ENCODE measurements at places on chromosomes 6 and 20.

DNA sequence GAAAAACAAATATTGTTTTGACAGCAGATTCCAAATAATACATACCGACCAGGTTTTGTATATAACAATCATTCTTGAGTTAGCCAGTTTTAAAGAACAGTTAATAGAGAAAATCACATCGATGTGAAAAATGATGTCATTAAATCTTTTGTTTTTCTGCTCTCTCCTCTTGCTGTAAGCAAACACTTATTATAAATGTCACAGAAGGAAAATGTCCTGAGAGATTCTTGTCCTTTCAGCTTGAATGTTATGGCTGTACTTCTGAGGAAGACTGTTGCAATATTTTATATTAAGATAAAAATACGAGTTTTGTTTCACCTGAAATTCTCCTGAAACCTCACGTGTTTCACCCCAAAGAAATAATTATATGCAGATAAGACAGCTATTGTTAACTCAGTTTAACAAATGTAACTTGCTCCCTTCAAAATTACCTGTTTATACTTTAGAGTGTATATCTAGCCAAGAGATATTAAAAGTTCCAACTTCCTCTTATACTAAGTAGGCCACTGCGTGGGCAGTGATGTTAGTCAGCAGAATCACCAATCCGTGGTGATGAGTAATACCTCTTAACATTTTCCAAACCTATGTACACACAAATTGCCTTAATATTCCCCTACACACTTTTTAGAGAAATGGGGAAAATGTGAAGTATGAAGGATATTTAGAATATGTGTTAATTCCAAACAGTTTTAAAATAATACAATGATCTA lies 1111.4 kb upstream of the CITED2 start:
- peak; percentile 61 for DNase-seq

DNA sequence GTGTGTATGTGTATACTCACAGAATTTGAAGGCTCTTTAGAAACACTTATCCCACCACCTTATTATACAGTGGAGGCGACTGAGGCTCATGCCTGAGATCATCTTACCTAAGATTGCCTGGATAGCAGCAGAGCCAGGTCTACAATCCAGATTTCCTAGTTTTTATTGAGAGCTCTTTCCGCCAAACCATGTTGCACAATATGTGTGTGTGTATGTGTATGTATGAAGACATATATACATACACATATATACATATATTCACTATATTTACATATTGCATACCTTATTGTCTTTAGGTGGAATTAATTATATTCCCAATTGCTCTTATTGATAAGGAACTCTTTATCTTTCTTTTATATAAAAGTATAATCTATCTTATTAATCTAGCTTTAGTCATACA lies 130.6 kb downstream of the AFG1L start:
- DNase-seq = no peak

GRCh38 chr6:168741942-168742782 lies 301.2 kb downstream of the SMOC2 start:
- no peak for DNase-seq

DNA sequence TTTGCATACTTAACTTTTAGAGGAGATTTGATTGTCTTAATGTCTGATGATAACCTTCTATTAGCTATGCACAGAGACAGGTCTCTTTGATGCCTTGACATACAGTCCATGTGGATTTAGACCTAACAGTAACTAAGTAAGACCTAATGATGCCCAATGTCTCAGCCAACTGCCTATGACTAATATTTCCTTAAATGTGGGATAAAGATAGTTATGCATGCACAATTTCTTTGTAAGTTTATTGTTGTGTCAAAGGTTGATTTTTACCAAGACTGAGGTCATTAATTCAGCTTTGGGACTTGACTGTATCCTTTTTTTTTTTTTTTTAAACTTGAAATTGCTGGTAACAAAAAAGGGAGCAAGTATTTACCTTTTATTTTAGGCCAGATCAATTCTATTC lies 450.0 kb downstream of the HAO1 start:
- DNase-seq = no peak

GRCh38 chr20:47283411-47283810 lies 73.1 kb downstream of the ZMYND8 start:
- no peak for DNase-seq

- no peak for DNase-seq
These were observed 21.4 kb downstream of the RRBP1 start for GRCh38 chr20:17660667-17661066.

DNA sequence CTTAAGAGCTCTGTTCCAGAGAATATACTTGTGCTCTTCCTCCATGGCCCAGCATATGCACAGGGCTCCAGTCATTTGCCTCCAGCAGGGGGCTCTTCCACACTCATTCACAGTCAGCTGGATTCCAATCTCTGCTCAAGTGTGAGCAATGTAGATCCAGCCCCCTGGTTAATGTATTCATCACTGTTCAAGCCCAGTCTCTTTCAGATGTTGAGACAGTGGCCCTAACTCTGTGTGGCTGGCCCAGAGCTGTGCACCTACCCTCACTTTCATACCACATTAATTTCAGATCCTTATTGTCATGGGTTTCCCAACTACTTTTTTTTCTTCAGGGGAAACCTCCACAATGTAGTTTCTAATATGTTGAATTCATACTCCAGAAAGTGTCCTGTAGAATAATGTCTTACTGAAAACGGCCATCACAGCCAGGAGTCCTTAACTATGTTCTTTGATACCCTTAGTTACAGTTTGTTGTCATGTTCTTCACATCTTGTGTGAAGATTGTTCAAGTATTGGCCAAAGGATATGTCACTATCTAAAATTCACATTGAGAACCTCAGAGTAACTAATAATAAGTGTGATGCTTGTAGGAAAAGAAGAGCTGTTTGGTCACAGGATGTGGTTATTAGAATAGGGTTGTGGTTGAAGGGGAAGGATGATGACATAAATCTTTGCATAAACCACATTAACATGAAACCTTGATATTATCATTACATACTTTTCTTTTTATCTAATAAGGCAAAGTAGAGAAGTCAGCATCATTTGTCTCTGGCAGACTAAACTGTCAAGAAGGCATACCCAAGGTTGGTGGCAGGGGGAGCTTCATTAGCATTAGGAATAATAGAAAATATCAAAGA lies 14.4 kb upstream of the HLA-DQA1 start:
- peak; percentile 53 for DNase-seq

GRCh38 chr6:169561665-169562064 lies 140.2 kb downstream of the WDR27 start:
- DNase-seq = no peak

GRCh38 chr6:104411302-104411701 lies 448.4 kb downstream of the HACE1 start:
- DNase-seq = no peak

DNA sequence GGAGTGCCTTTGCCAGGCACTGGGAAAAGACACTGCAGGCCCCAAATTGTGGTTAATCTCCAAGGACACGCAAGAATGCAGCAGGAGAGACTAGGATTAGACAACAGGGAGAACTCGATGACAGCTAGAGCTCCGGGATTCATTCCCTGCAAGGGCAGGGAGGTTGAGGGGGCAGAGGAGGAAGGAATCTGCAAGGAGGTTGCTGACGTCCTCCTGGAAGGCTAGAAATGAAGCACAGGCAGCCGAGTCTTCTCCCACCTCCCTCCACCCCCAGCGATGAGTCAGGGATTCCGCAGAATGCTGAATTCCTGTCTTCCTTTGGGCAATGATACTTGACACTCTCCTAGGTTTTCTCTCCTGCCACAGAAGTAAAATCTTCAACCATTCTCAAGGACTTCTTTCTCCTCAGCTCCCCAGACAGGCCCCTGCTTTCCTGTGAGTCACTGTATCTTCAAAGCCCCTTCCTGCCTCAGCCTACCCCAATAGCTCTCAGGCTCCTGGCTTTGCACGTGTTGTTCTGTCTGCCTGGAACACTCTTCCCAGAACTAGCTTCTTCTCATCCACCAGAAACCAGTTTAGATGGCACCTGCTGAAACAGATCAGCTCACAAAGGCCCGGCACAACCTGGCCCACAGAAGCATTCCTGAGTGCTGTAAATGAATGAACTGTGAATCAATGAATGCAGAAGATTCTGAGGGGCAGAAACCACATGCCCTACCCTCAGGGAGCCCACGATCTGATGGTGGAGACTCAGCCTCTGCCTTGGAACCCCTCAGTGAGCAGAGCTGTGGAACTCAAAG lies 85.6 kb downstream of the MRPL14 start:
- DNase-seq = peak; percentile 56

GRCh38 chr20:9154464-9155024 lies 85.7 kb downstream of the PLCB4 start:
- DNase-seq = no peak

- DNase-seq = no peak
These were observed 48.0 kb upstream of the BHLHE23 start for GRCh38 chr20:63054681-63055240.

DNA sequence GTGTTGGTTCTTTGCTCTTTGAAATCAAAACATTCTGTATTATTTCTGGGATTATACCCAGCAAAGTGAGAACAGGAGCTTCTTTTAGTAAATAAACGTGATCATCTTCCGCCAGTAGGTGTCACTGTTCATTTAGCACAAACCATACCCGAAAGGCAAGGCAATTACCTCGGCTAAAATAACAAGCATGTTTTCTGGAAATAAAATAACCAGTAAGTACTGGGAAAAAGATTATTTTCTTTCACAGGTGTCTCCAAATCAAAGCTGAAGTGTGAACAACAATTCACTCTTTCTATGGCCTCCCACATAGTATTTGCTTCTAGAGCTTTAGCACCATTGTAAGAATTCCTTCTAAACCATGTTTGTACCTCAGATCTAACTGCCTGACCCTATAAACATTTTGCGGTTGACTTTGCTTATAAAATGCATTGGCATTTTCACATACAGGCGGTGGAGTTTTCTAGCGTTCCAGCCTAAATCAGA lies 144.6 kb upstream of the AGPAT4 start:
- peak; percentile 61 for DNase-seq

DNA sequence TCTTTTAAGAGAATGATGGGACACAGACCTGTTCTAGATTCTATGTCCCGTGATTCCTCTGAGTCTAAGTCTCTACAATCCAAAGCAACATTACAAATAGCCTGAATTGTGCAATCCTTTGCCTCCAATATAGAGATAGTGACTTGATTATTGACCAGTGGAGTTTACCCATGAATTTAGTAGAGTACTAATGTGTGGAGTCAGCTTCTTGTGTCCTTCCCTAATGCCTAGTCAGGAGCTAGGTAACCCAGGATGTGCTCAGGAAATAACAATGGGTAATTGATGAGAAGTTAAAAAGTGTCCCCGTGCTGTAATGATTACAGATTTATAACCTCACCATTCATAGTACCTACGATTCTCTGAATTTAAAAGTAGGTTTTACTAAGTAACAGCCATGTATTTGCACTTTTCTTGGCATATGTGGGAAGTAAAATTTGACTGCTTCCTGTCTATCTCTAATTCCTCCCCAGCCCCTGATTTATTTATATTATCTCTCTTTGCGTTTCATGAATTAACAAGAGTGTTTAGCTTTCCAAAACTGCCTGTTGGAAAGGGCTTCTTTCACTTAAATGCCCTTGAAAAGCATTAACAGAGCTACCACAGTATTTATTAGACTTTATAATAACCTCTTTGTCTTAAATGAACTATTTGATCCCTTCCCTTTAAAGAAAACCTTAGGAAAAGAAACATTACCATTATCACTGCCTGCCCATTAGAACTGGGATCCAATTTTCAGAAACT lies 30.5 kb downstream of the NEDD9 start:
- no peak for DNase-seq

GRCh38 chr6:25186919-25187318 lies 92.3 kb upstream of the CARMIL1 start:
- DNase-seq = no peak

- DNase-seq = no peak
These were observed 545.6 kb downstream of the PKHD1 start for GRCh38 chr6:51541847-51542246.

GRCh38 chr6:39029156-39030011 lies 19.2 kb upstream of the GLP1R start:
- peak; percentile 38 for DNase-seq

DNA sequence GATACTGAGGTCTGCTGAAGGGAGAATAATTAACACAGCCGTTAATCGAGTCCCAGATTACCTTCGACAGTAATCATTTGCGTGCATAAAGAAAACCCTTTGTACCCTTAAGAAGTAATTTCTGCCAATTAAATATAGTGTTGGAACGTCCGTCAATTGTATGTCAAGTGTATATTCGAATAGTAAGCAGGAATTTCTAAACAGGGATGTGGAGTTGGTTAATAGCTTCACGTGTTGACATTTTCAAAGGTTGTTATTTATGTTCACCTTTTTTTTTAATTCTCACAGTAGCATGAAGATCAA lies 798 bp upstream of the SNAP91 start:
- no peak for DNase-seq

DNA sequence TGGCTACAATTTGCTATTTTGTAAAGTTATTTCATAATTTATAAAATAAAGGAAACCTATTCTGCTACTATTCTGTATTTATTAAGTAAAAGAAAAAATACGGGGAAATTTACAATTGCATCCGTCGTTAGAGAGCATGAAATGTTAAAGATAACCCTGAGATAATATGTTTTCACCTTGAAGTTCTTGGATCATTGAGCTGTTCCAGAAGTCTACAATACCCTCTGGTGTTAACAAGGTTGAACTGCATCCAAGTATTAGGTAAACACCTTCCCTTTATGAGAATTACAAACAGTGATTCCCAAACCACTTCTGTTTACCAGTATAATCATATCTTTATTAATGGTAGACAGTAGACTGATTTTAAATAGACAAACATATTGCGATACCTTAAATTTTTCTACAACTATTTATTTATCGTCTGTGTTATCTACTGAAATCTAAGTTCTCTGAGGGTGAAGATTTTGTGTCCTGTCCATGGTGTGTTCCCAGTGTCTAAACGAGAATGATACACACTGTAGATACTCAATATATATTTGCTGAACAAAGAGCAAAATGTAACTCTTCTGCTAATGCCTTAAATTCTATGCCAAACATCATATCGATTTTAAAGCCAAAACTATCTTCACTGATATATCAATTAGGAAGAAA lies 28.2 kb downstream of the TBC1D32 start:
- DNase-seq = peak; percentile 44

- no peak for DNase-seq
These were observed 104.9 kb downstream of the DACT2 start for GRCh38 chr6:168214586-168215104.

DNA sequence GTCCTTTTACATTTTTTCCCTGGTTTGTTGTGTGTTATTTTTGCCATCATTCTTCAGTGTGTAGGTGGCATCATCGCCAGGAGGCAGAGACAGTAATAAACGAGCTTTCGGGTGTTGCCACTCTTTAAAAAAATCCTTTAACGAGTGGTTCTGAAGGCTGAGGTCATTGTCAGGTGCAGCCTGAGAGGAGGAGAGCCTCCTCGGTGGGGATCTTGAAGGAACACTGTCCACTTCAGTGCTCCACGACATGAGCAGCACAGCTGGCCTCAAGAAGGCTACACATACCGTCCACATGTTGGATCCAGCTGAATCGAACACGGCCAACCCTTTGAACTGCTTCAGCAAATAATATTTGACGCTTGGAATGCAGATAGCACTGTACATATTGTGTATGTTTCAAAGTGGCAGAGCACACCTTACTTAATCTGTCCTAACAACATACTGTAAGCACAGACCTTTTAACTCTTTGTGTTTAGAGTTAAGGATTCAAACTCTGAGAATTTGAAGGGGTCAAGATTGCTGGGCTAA lies 48.0 kb upstream of the FOXQ1 start:
- DNase-seq = no peak

- DNase-seq = no peak
These were observed 63.4 kb downstream of the UBE2V1 start for GRCh38 chr20:50049442-50050026.

GRCh38 chr6:36296240-36296639 lies 26.4 kb downstream of the PNPLA1 start:
- DNase-seq = no peak

All from KBM-7 (cell line).